ENCODE measurements at places on chromosomes 16 and 17. TPM values are rescaled to one million over a fixed set of nuclear protein-coding genes. Genes with fewer than 3 reads are reported as not detected.

Gene KIF2B
- not detected for total RNA-seq

Gene PLEKHG4
- total RNA-seq: 3.0 TPM

Gene TBC1D3C
- total RNA-seq: not detected

Gene SLFN12L
- total RNA-seq: 0.32 TPM

Gene ODF4
- total RNA-seq: not detected

Gene DPEP1
- 0.99 TPM for total RNA-seq

GRCh38 chr17:53941231-53941630, 118.5 kb downstream of the KIF2B start:
- DNase-seq: no peak

DNA sequence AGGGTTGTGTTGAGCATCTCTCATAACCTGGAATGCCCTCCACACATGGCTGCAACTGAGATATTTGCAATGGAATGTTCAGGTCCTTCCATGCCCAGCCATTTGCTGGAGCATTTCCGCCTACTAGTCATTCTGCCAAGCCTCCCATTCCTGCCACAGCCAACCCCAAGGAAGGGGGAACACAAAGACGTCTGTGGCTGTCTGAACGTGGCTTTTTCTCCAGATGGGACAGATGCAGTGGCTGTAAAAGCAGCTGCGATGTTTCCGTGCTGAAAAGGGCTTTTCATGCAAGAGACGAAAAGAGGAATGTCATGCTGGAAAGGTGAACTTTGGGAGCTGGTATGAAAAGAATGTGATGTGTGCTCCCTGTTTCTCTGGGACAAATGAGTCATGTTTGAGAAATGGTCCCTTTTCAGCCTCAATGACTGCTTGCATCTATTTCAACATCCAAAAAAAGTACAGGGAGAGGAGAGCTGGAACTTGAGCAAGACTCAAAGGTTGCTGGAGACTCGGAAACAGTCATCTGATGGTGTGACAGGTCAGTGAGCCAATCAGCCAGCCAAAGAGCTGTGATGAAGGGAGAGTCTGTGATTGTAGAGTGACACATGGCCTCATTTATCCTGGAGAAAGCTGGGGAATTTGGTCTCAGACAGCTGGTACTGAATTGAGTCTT, 208.9 kb downstream of the SHISA9 start:
- DNase-seq: no peak
